NCI-H1436 treated with DMSO at 0.1 percent for 48 hours (cell line): ENCODE measurements at places on chromosomes 3 and 15.

DNA sequence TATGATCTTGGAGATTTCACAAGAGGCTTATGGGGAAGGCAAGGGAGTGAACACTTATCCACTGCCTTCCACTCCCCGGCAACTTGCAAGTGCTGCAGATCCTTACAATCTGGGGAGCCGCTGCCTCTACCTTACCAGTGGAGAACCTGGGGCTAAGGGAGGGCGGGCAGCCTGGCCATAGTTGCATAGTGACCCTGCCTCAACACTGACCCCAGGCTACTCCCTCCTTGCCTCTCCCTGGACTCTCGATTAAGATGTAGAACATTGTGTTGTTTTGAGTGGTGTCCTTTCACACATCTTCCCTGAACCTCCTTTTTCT is 30.6 kb downstream of the SLC6A11 start:
- DNase-seq = no peak

GRCh38 chr3:177281292-177282118 is 84.2 kb upstream of the TBL1XR1 start:
- no peak for DNase-seq

DNA sequence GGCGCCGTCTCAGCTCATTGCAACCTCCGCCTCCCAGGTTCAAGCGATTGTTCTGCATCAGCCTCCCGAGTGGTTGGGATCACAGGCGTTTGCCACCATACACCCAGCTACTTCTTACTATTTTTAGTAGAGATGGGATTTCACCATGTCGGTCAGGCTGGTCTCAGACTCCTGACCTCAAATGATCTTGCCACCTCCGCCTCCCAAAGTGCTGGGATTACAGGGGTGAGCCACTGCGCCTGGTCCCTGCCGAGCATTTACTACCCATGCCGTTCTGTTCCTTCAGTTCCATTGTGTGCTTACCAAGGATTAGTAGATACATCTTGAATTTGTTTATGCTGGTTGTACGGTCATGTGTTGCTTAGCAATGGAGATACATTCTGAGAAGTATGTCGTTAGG is 10.3 kb downstream of the CHD2 start:
- no peak for DNase-seq

- DNase-seq = no peak
These were observed 90.2 kb downstream of the EDEM1 start for GRCh38 chr3:5277612-5278236.

GRCh38 chr3:11514191-11514821 is 129.4 kb downstream of the VGLL4 start:
- no peak for DNase-seq

DNA sequence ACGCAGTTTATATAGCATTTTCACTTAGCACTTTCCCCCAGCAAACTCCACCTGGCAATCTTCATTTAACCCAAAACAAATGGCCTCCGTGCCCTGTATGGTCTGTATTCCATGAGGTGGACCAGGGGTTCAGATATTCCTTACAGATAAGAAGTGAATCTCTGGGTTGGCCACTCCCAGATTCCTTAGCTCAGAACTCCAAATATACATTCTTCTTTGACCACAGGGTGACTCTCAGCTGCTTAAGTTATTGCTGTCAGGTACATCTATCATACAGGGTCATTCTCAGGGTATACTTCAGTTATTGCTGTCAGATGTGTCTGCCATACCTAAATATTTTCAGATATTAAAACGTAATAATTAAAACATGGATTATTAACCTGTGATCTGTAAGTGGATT is 229.8 kb downstream of the TBL1XR1 start:
- no peak for DNase-seq

DNA sequence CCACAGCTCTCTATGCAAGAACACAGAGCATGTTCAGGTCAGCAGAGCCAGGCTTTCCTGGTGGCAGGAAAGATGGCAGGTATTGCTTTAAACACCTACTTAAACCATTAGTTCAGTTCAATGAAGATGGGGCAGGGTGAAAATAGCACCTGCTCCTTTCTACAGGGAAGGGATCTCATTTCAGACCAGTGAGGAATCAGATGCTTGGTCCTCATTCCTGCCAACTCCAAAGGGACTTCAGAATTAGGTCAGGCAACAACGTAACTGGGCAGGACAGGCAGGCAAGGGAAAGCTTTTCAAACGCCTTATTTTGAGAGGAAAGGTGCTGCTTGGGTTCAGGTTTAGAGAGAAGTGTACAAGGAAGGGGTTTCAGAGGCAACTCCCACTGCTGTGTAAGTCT is 12.6 kb upstream of the RPS17 start:
- DNase-seq = no peak

DNA sequence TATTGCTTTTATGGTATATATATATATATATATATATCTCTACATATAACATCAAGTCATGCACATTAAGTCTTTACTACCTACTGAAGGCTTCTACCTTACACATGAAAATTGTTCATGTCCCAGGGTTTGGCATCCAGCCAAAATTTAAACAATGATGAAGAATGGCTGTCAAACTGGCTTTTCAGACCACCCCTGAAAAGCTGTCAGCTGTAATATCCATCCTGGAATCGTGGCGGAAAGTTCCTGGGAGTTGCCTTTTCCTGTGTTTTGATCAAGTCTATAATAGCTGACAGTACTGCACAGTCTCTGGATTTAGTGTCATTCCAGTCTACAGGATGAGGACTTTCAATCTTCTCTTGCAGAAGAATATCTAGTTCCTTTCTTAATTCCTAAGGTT is 48.3 kb downstream of the DHX36 start:
- DNase-seq = no peak

- DNase-seq = no peak
These were observed 99.6 kb downstream of the VPS8 start for GRCh38 chr3:184911570-184911969.

GRCh38 chr3:39965461-39965860 is 156.1 kb downstream of the MYRIP start:
- no peak for DNase-seq

- DNase-seq = no peak
These were observed at the start of gene WDR72 for GRCh38 chr15:53759411-53759931. Gene WDR72 (minus strand): TSS chr15:53759663. CDS start chr15:53733149, 26,514 bp downstream.

DNA sequence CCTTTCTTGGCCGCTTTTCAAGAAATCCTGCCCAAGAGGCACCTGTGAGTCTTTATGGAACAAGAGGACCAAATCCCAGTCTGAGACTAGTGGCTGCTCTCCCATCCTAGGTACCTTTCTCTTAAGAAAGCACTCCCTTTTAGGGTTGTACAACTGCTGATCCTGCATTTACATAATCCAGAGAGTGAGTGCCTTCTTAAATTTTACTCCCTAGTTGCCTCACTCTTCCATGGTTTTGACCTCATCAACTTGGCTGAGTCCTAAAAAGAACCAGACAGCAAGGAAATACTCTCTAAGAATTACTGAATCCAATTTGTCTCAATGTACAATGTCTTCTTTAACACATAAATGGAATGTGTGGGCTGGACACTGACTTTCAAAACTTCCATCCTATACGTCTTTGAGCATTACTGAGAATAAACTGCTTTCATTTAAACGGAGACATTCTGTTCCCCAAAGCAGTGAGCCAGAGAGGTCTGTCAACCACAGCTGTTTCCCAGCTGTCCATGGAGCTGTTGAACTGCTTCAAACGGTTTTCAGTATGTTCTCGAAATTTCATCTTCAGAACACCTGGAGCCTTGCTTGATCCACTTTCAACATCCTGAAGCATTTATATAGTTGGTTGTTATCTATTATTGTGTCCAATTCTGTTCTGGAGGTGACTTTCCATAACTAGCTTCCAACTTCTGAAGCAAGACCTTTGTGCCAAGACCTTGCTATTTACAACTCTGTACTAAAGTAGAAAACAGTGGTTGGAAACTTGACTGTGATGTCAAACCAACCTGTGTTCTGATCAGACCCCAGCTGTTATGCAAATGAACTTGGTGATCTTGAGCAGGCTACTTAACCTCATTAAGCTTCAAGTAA is 179.1 kb downstream of the SLC9A9 start:
- DNase-seq = no peak

- DNase-seq = no peak
These were observed 63.0 kb downstream of the NUP210 start for GRCh38 chr3:13357074-13357473.

GRCh38 chr3:112333381-112334317 is 693 bp downstream of the CD200 start:
- peak; percentile 15 for DNase-seq

DNA sequence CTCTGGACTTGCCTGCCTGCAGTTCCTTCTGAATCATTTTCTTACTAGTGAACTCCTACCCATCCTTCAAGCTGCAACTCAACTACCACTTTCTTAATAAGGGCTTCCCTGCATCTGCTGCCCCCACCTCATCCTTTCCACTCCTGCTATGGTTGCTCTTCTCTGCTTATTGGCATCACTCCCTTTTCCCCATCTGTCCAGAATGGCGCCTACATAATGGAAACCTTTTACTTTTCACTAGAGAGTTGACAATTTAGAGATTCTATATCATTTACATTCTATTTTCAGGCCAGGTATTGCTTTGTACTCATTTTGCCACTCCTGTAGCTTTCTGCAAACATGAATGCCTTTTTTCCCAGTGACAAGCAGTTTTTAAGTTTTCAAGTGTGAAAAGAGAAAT is 1.9 kb upstream of the EPHA3 start:
- DNase-seq = no peak

DNA sequence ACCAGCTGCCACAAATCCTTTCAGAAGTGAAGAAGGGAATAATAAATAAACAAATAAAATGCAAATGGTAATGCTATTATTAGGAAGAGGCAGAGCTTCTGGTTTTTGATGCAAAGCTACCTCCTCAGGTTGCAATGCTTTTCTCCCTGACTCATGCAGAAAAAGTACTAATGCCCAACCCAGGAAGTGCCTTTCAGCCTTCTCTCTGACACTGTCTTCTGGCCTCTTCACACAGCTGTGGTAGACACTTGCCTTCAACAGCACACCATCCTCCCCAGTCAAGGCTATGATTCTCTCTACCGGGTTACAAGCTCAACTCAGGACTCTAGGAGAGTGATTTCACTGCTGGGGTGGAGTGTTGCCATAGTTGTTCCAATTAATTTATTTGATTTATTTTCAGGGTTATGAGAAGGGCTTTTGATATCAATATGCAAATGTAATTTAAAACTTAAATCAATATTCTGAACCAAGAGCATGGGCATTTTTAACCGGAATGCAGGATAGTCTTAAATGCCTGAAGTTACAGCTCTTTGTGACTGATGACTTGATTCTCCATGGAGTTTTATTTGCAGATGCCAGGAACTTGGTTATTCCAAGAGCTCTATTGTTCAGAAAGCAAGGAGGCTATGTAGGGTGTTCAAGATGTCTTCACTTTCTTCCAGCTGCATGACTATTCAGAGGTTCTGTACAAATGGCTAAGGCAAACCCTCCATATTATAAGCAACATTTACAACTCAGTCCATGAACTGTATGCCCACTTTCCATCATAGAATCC is 27.1 kb upstream of the GALNT15 start:
- DNase-seq = no peak

- DNase-seq = no peak
These were observed 874 bp downstream of the INO80 start for GRCh38 chr15:41115161-41115651.

DNA sequence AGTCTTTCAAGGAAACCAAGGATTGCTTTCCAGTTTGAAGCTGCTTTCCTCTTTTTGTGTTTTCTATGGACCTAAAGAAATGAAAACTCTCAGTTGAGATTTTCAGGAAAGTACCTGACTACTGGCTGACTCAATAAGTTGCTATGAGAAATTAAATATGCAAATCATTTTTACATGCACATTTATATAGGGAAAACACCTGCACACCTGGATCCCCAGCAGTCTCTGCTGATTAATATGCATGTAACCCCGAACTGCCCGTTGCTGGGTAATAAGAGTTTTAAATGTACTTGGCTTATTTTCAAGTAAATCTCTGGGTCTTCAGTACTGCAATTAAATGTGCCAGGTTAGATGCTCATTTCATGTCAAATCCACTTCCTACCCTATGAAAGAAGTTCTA is 77.2 kb downstream of the KBTBD8 start:
- no peak for DNase-seq

GRCh38 chr3:123489400-123490004 is 40.6 kb upstream of the ADCY5 start:
- DNase-seq = no peak

DNA sequence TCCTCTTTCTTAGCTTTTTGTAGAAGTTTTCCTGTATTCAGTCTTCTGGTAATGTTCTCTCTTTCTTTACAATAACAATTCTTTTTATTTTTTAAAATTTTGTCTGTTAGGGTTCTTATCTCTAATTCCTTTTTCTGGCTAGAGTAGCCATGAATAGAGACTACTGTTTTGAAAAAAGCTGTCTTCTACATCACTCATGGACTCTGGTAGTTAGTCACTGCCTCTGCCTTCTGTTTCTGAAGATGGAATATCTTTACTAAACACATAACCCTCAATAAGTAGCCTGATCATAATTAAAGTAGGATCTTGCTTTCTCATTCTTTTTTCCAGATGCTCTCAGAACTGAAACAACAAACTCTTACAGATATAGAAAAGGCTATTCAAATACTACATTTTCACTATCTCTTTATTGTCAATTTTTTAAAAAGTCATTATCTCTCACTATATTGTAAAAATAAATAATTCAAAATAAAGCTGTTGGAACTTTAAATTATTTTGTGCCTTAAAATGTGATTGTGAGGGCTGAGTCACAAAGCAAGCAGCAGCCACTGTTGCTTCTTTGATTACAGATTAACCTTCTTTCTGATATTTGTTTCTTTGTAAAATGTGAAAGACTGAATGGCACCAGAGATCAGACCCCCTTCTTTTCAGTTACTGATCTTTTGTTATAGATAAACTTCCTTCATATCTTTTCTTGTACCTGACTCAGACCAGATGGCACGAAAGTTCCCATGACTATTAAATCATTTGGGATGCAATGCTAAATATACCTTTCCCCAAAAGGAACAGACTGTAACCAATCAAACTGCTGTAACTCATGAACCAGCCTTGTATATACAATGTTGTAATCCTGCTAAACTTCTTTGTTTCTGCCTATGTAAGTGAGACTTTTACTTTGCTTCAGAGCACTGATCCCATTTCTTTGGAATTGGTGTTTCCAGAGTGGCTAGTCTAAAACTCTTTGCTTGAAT is 1159.5 kb downstream of the IGSF11 start:
- no peak for DNase-seq

DNA sequence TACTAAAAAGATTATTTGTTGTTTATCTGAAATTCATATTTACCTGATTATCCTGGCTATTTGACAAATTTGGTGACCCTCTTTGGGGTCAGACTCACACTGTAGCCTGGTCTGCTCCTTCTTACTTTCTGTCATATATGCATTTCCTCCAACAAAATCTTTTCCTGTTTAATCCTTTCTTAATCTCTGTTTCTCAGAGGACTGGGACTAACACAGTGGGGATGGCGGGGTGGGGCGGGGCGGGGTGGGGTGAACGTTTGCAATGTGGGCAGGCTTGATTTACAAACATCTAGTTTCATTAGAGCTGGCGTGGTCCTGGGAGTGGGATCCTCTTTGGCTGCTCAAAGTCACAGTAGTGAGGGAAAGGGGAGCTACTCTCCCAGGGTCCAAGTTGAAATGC is 35.3 kb upstream of the CDCP1 start:
- no peak for DNase-seq

GRCh38 chr3:130669740-130670139 is 76.9 kb downstream of the PIK3R4 start:
- no peak for DNase-seq
